NCI-H2081 (cell line): ENCODE measurements at places on chromosomes 2 and 18.

DNA sequence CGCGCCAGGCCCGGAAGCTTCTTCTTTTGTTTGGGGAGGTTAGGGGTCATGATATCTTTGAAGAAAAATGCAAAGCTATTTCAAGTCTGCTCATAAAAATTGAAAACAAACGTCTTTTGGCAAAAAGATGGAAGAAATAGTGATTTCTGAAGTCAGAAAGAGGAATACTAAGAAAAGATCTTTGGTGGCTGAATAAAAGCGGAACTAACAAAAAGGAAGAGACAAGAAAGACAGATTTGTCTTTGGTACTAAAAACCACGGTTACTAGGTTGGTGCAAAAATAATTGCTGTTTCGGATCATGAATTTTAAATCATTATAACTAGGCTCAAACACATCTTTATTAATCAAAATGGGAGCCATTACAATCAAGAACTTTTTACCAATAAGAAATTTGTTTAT lies 164.6 kb upstream of the TRIB2 start:
- DNase-seq = no peak

DNA sequence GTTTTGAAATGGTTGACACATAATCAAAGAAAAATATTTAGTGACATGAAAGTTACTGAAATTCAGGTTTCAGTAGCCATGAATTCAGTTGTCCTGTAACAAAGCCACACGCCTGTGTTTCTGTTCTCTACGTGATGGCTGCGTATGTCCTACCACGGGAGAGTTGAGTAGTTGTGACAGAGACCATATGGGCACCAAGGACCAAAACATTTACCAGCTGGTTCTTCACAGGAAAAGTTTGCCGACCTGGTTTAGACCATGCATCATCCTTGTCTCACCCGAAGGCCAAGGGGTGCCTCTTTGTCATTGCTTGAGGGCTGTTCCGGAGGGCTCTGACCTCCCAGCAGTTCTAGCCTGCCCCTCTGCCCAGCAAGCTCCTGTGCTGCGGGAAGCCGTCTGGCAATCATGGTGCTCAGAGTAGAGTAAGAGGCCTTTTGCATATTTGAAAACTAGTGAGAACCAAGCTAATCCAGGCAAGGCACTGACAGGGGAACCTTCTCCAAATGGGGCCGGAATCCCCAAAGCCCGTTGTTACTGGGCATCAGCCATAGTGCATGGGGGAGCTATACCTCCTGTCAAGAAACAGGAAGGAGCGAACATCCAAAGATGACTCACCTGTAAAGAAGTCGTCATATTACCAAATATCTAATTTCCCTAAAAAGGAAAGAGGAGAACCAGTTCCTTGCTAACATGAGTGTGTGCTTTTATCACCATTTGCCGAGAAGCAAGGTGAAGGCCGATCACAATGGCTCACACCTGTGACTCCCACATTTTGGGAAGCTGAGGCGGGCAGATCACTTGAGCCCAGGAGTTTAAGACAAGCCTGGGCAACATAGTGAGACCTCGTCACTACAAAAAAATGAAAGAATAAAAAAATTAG lies 92.6 kb upstream of the RAB12 start:
- no peak for DNase-seq

DNA sequence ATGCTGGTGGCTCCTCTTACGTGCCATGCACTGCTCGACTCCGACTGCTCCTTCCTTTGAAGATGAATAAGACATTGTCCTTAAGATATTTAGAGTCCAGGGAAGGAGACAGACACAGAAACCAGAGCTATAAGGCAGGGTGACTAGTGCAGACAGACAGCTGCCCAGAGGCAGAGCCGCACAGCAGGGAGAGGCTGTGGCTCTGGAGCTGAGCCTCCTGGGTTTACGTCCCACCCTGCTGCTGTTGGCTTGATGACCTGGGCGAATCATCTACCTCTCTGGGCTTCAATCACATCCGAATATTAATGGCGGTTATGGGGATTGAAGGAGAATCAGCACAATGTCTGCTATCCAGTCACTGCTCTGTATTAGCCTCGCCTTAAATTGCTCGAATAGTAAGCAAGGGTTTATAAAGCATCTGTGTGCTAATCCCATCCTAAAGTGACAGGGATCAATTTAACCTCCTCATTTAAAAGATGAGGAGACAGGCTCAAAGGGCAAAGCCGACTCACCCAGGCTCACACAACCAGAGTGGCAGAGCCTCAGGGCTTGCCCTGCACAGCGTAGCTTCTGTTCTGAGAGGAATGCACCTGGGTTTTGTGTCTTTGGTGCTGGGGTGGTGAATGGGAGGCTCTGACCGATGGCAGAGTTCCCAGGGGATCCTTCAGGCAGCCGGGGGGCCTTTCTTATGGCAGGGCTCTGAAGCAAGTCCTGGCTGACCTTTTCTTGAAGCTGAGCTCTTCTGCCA lies 284.1 kb downstream of the MYCN start:
- no peak for DNase-seq

DNA sequence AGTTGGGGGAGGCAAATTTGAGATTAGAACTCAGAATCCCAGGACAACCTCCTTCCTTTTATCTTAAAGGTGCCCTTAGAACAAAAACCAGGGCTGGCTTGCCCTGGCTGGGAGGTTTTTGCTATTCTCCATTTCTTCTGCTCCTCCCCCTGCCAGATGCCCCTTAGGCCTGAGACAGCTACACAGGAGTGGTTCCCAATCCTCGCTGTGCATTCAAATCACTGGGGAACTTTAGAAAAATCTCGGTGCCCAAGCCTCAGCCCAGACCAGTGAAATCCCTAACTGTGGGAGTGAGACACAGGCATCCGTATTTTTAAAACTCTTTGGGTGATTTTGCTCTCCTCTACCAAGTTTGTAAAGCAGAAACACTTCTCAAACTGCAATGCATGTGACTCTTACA lies 38.8 kb downstream of the LBH start:
- no peak for DNase-seq

DNA sequence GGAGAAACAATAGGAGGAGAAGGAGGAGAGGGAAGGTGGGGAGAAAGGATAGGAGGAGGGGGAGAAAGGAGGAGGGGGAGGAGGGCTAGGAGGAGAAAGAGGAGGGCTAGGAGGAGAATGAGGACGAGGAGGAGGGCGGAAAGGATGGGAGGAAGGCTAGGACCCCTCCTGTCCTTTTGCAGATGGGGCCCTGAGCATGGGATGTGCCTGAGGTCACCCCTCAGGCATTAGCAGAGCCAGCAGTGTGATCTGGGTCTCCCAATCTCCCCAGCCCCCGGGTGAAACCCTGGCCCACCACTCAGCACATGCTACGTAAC lies 601 bp upstream of the ANO7 start:
- no peak for DNase-seq

DNA sequence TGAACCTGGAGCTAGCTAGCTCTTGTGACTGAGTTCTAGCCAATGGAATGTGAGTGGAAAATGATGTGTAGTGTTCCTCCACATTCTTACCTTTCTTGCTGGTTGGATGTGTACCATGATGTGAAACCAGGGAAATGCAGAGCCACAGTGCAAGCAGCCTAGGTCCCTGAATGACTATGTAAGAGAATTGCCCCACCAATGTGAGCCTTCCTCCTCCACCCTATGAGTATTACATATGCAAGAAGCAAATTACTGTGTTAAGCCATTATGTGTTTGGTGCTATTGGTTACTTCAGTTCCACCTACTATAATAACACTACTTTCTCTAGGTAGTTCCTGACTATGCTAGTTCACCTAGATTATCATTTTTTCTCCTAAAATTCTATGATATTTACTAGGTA lies 39.6 kb downstream of the LCLAT1 start:
- DNase-seq = no peak

- no peak for DNase-seq
Measured at GRCh38 chr2:211349031-211349430, 792.6 kb downstream of the CPS1 start.

DNA sequence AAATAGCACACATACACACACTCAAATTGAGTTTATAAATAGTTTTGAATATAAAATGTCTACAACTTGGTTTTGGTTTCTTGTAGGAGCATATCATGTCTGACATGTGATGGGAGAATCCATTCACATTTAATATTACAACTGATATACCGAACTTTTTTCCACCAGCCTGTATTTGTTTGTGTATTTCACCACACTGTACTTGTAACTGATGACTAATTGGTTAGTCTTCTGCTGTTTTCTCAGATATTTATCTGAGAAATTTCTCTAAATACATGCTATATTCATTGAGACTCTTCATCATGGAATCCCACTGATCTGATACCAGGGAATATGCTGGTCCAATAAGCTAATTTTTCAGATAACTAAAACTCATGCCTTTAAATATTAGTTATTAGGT lies 56.3 kb upstream of the UBXN4 start:
- DNase-seq = no peak

DNA sequence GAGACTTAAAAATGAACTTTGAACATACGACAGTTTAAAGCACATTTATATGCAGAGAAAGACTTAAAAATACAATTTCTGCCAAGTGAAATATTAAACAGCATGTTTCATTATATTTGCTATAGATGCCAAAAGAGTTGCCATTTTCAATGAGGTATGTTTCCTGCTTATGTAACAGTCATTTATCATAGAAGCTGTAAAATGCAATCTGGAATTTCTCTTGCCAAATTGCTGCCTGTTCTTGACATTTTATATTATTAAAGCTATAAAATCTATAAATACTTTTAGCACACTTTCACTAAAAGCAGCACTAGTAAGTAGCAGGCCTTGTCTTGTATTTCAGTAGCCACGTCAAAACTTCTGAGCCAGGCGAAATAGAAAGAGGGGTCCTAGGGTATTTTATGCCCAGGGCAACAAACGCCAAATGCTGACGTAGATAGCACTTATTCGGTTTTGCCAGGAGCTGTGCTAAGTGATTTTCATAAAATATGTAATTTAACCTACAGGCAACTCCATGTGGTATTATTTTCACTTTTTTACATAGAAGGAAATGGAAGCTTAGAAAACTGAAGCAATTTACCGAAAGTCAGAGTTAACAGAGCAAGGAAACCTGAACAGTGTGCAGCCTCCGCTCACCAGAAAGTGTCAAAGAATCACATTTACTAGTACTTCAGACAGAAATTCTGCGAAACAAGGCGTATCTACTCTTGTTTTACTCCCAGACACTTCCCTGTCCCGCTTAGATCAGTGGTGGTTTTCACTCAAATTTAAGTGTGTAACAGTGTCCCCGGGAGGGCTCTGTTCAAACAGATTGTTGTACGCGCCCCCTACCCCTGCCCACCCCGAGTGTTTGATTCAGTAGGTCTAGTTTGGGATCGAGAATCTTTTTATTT lies 1.2 kb upstream of the CYP20A1 start:
- DNase-seq = no peak

DNA sequence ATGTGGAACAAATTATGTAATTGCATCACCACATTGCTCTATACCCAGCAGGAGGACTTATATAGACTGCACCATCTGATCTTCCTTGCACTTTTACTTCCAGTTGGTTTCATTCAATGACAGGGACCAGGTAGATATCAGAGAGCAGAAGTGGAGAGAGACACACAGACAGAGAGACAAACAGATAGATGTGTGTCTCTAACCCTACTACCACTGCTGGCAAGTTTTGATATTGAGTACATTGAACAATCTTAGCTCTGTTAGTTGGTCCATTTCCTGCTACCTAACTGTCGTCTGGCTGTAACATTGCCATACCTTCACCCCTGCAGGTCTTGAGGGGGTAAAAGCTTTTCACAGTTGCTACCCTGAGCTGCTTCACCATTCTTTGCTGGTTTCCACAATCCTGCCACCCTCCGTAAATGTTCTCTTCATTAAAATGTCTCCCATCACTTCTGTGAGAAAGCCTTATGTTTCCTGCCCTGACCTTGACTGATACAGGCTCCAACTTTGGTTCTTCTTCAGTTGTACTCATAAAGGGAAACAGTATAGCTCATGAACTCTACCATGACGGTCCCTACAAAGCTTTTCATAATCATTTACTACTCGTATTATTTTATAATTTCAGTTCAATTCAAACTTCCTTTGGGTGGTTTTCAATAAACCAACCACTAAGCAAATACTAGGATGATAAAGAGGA lies 62.3 kb upstream of the ITGA4 start:
- DNase-seq = no peak

GRCh38 chr18:57542126-57542525 lies 44.4 kb downstream of the FECH start:
- no peak for DNase-seq

- DNase-seq = no peak
Measured at GRCh38 chr2:28445448-28446258, 50.2 kb upstream of the PLB1 start.

DNA sequence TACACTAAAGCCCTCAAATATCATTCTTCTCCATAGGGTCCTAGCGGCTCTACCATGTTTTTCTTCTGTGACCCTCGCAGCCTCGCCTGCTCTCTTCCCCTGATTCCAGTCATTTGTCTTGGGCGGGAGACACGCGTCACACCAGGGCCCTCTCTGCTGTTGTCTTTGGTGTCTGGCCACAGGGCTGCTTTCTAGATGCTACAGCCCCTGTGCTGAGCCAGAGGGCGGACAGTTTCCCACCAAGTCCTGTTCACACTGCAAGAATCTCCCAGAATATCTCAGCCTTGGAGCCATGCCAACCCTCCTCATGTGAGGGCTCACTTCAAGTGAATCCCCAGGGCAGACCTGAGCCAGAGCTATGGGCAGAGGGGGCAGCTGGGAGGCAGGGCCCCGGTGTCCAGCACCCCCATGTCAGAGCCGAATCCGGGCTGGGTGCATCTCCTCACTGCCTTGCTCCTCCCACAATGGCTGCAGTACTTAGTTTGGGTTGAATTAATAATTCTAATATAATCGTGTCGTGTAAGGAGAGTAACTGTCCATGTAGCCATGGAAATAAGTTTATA lies 42.1 kb downstream of the DIPK1C start:
- DNase-seq = no peak

DNA sequence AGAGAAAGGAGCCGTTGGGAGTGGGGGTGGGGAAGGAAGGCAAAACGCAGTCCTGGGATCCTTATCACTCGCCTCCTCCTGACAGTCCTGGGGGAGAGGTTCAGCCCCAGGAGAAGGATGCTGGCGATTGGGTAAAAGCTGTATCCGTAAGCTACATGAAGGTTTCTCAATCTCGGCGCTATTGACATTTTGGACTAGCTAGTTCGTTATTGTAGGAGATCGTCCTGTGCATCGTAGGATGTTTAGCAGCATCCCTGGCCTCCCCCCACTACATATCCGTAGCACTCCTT lies 511 bp upstream of the TP53I3 start:
- no peak for DNase-seq

- peak; percentile 43 for DNase-seq
Measured at GRCh38 chr2:106104332-106105062, 89.6 kb downstream of the UXS1 start.

- no peak for DNase-seq
Measured at GRCh38 chr2:234588054-234588430, 91.2 kb upstream of the ARL4C start.

DNA sequence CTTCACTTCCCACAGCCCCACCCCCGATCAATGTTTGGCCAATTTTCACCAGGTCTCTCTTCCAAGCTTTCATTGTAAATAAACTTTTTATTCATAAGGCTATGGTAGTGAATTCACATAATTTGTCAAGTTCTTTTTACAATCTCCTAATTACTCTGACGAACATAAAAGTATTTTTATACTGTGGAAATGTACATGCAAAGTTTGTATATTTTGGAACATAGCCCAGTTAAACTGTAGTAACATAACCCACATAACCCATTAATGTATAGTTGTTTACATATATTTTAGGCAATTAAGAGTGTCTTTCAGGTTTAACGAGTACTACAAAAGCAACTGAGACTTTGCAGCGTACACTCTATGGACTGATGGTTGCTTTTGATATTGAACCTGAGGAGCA lies 228.3 kb upstream of the ERBB4 start:
- peak; percentile 63 for DNase-seq

GRCh38 chr2:220446106-220446712 lies 818.8 kb downstream of the SLC4A3 start:
- DNase-seq = no peak

GRCh38 chr2:211477537-211478275 lies 921.3 kb downstream of the CPS1 start:
- no peak for DNase-seq
